ENCODE measurements at places on chromosomes 5 and 9.

DNA sequence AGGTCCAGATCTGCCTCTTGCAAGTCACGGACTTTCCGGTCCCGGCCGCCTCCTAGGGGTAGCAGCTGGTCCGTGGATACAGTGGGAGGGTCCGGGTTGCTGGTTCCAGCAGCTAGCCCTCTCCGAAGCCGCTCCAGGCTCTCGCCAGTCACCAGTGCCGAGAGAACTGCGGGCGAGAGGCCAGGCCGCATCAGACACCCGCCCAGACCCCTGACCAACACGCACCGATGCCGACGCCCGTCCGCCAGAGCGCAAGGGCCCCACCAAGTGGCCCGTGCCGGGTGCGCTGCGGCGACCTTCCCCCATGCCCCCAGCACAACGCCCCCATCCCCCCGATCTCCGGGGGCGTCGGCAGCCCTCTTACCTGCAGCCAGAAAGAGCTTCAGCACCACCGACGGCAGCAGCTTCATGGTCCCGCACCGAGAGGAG lies 470 bp downstream of the HBEGF start:
- peak; percentile 56 for DNase-seq

DNA sequence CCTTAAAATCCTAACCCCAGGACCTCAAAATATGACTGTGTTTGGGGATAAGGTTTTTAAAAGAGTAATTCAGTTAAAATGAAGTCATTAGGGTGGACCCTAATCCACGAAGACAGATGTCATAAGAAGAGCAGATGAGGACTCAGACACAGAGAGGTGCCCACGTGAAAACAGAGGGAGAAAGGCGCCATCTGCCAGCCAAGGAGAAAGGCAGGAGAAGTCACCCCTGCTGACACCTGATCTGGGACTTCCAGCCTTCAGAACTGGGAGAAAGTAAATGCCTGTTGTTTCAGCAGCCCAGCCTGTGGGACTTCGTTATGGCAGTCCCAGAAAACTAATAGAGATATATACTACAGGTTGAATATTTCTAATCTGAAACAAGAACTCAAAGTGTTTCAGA lies 67.4 kb downstream of the ROR2 start:
- DNase-seq: no peak

DNA sequence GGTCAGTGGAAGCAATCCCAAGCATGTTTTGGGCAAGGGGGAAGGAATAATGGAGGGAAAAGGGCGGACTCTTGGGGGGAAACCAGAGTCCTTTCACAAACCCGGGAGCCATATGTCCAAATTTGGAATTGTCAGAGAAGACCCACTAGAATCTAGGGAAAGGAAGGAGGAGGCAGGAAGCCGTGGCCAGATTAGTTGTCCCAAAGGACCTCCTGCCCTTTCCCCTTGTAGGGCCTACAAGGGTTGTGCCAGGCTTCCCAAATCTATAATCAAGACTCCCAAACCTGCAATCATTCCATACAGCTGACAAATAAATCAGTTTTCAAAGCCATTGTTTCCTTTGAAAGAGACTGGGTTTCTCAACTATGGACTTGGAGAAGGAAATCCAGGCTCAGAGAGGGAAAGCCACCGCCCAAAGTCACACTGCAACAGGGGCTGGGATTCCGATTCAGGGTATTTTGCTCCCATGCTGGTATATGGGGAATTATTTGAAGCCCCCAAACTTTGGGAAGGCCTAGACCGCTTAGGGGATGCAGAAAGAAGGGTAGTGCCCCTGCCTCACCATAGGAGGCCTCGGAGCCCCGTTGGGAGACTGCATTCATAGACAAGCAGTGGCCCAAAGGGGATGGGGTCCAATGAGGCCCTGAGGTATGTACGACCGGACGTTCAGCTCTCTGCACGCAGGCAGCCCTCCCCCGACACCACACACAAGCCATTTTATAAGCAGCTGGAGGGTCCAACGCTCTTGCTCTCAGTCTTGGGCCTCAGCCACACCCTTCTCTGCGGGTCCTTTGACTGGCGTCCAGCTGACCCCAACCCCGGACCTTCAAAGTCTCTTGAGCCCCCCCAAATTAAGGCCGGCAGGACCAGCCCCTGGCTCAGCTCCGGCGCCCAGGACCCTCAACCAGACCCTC lies 815 bp downstream of the ANXA6 start:
- no peak for DNase-seq

- no peak for DNase-seq
Measured at GRCh38 chr9:7844242-7844641, 44.7 kb upstream of the DMAC1 start.

- no peak for DNase-seq
Measured at GRCh38 chr5:155064580-155064979, 51.0 kb downstream of the KIF4B start.

DNA sequence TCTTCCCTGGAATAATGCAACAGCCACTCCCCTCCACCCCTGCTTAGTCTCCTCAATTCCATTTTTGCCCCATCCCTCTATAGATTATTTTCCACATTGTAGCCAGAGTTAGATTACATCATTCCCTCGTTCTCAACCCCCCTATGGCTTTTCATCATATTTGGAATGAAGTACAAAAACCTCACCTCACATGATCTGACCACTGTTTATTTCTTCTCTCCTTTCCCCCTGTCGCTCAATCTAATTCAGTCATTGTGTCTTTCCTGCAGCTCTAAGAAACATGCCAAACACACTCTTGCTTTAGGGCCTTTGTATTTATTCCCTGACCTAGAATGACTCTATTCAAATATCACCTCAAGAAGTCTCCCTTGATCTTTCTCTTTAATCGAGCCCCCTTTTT lies 22.6 kb upstream of the HK3 start:
- no peak for DNase-seq

DNA sequence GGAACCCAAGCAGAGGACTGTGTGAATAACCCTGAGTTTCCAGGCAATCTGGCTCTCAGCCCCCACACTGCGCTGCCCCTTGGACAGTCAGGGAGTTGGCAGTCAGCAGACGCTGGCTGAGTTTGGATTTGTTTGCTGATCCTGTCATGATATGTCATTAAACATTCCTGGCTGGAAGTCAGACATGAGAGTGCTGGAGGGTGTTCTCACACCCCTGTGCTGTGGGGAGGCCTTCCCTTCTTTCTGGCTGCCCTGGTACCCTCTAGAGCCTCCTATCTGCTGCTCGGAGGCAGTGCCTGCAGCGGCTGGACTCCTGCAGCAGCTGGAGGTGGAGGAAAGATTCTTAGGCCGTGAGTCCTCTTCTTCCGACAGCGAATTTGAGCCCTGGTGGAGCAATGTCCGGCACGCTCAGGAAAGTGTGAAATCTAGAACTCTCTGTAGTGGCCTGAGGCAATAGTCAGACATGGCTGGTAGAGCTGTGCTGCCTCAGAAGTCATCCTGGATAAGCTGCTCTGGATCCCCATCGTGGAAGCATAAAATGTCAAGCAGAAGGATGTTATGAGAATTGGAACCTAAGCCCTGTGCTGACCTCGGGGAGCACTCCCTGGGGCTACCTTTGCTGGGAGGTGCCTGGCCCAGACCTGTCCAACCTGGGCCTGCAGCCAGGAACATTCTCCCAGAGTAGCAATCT lies 72.0 kb downstream of the PDE8B start:
- no peak for DNase-seq

DNA sequence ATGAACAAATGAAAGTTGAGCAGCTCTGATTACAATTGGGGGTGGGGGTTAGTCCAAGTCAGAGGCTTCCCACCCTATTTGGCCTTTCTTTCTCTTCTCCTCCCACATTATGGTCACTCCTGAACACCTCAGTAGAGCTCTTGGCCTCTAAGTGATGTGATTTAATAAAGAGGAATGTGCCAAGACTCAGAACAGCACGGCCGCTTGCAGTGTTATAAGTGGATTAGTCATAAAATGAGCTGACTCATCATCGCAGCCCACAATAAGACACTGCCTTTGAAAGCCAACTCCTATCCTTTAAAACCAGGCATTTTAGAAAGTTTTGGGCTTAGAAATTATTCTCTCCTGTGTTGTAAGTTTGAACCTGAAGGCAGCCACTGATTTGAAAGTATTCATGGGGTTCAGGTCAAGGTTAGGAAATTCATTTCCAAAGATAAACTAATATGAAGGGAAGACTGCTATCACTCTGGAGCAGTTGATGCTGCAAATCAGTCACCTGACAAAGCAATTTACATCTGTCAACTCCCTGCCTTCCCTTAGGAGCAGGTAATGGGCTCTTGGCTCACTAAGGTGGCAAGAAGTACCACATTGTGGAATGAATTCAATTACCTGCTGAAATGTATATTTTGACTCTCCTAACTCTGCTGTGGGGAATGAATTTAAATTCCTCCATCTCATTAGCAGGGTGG lies 283.6 kb upstream of the NMUR2 start:
- DNase-seq: no peak

DNA sequence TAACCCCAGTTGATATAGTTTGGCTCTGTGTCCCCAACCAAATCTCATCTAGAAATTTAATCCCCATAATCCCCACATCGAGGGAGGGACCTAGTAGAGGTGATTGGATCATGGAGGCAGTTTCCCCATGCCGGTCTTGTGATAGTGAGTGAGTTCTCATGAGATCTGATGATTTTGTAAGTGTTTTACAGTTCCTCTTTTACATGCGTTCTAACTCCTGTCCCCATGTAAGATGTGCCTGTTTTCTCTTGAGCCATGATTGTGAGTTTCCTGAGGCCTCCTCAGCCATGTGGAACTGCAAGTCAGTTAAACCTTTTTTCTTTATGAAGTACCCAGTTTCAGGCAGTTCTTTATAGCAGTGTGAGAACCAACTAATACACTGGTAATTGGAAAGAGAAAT lies 73.6 kb downstream of the CDH12 start:
- no peak for DNase-seq

- peak; percentile 5 for DNase-seq
Measured at GRCh38 chr5:68898951-68899471, 194.8 kb upstream of the SLC30A5 start.

- DNase-seq: no peak
Measured at GRCh38 chr5:82808960-82809359, 268.2 kb downstream of the TMEM167A start.

DNA sequence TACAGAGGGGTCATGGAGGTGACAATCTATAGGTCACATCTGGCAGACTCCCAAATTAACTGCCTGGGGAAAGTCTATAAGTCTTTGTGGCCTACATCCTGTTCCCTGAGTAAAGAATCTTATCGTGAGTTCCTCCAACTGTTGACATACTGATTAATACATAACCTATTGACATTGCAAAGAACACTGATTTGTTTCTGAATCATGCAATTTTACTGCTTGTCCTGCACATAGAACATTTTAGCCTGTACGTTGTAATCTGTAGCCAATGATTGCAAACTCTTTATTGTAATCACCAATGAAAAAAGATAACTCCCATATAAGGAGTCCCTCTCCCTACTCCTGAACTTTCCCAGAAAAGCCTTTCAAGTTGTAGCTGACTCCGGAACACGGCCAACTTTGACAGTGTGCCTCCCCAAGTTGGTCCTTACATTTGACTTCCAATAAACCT lies 18.8 kb upstream of the OR2K2 start:
- no peak for DNase-seq

All from hypothalamus (tissue), 51 donors.